Stimulated activated CD4-positive, alpha-beta T cell treated with anti-CD3 and anti-CD28 coated beads, Interleukin-4, amount 100 ng/mL, for 1 hour (primary cell): ENCODE measurements at places on chromosomes 1 and 21.

DNA sequence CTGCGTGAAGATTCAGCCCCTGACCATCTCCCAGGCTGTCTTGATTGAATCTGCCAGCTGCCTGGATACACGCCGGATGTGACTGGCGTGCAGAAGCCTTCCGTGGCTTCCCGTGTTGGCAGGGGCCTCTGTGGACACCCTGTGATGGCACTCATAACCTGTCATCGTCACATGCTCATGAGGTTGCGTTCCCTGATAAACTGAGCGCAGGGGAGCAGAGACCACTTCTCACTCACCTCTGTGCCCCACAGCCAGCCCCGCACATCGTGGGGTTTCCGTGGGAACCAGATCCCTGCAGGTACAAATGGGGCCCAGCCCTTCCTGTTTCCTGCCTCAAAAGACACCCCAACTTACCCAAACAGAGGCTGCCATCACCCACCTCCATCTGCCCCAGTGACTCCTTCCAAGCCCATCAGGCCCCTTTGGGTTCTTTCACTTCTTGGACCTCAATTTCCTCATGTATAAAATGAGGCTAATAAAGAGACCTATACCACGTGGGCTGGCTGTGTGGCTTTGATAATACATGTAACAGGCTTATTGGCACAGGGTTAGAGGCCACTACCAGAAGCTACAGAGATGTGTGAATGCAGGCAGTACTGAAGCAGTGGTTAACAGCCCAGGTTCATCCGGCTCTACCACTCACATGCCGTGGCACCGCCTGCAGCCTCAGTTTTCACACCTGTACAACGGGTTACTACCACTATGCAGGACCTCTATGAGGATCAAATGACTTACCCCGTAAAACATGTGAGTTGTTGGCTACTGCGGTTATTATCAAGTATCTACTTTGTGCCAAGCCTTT is 23.6 kb downstream of the HTR6 start:
- DNase-seq: peak; percentile 20

- peak; percentile 18 for DNase-seq
These were observed 2.4 kb downstream of the SSBP3 start for GRCh38 chr1:54403808-54404261.

- DNase-seq: no peak
These were observed 16.4 kb upstream of the CAPN2 start for GRCh38 chr1:223695941-223696340.

GRCh38 chr1:44698138-44698537 is 23.6 kb downstream of the ARMH1 start:
- DNase-seq: no peak

DNA sequence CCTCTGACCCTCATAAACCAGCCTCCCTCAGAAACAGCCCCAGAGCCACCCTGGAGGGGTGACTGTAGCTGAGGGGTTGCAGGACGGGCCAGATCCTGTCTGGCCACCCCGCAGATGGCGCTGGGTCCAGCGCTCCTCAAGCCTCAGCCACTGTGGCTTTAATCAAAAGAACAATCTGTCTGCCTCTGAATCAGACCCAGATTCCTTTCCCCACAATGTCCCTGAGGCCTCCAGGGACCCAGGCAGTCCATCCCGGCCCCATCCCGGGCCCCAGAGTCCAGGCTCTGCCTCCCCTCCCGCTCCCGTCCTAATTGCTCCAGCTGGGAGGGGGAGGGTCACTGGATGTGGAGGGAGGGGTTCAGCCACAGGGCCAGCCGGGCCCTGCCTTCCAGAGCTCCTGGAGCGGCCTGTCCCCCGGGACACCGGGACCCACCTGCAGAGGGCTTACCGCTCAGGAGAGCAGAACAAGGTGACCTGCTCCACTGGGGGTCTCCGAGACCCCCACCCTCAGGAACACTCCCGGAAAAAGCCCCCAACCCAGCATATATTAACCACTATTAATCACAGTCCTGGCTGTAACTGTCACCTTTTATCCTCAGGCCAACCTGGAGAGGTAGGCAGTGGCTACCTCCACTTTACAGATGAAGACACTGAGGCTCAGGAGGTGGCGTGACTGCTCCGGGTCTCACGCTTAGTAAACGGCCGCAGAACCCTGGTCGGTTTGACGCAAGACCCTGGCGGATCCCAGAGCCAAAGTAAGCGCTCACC is 836 bp upstream of the FBLIM1 start:
- no peak for DNase-seq

DNA sequence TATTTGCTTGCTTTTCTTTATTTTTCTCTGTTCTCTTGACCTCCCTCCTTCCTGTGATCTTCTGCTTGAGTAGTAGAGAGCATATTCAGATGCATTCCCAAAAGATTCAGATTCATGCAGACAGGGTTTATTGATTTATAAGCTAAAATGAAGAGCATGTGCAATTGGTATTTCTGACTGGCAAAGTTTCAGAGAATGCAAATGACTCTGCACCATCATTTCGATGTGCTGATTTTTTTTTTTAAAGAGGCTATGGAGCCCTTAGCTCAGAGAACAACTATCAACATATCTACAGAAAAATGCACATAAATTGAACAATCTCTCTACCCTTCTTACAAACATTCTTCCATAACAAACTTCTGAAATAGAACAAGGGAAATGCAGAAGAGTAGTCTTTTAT is 312.0 kb downstream of the VAV3 start:
- DNase-seq: no peak

DNA sequence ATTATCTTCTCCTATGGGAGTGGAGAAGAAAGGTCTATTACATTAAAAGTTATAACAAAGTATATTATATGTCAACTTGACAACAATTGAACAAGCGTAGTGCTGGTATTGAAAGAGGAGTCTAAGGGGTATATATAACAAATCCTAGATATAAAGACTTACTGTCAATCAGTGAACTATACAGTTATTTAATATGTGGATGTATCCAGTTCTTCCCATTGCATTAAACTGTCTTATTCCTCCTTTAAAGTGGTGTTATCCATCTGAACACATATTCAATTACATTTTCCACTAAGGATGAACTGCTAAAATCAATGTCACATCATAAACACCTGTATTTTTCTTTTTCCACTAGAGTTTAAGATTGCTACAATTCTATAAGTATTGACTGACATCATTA is 438.8 kb downstream of the DPYD start:
- no peak for DNase-seq

- peak; percentile 24 for DNase-seq
These were observed at the start of gene PTCH2 for GRCh38 chr1:44842862-44843655. Gene PTCH2 (minus strand): TSS chr1:44843253. CDS start chr1:44842932, 321 bp downstream.

DNA sequence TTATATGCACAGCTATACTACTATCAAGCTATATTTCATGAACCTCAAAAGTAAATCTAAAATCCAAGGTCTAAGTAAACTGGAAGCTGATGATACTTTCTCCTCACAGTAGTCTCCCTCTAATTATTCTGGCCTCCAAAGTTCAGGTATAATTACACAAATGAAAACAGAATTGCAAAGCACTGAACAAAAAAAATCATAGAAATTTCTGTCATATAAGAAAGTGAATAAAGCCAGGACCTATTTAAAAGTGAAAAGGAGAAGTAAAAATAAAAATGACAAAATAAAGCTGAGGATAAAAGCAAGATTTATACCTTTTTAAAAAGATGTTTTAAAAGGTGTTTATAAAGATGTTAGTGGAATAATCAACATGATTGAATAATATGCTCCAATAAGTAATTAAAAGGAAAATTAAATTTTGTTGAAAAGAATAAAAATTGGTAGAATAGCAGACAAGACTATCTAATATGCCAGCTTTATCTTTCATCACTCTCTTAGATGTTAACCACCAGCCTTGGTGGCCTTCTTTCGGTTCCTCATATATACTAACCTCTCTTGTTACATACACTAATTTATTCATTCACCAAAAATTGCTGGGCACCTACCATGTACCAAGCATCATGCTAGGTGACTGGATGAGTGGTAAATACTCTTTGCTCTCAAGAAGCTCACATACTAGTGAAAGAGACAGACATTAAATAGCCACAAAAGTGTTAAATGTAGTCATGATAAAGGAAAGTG is 25.1 kb downstream of the SHCBP1L start:
- no peak for DNase-seq

GRCh38 chr1:61081686-61082310 is 563 bp upstream of the NFIA start:
- DNase-seq: peak; percentile 62

DNA sequence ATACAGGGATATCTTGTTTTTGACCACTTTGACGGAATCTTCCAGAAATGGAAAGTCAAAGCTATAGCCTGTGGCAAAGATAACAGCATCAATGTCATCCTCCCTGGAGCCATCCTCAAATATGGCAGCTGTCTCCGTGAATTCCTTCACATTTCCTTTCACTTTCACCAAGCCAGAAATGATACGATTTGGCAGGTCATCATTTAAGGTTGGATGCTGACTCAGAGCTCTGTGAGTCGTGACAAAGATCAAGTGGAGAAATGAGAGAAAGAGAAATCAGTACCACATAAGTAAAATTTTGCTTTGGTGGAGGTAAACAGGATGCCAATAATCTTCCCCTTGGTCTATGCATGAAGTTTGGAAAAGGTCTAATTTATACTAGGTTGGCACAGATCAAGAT is 23.9 kb downstream of the FMO5 start:
- no peak for DNase-seq

- DNase-seq: no peak
These were observed 27.4 kb upstream of the ASPM start for GRCh38 chr1:197173571-197174507.

GRCh38 chr1:209504571-209504970 is 78.9 kb upstream of the CAMK1G start:
- DNase-seq: no peak

DNA sequence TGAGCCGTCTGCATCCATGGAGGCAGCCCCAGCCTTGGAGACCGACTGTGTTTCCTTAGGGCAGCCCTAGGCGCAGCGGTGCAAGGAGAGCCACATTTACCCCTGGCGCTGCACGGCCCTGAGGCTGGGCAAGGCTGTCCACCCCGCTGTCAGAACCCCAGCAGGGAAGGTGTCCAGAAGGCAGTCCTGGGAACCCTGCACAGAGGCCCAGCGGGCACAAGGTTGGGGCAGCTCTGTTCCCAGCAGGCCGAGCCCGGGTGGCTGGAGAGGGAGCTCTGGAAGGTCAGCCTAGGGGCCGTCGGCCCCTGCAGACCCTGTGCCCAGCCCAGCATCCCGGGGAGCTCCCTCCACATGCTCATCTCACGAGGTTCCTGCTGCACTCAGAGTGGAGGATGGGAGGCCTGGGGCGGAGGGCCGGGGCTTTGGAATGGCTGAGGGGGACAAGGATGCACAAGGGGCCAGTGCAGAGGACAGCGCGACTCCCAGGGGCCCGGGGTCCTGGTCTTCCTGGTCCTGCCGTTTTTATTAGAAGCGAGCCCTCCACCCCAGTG is 19.9 kb upstream of the SAMD11 start:
- no peak for DNase-seq
